ENCODE measurements at places on chromosomes 13 and 19.
A peak's percentile ranks its signal among the peaks of the same experiment; 100 is the strongest.

DNA sequence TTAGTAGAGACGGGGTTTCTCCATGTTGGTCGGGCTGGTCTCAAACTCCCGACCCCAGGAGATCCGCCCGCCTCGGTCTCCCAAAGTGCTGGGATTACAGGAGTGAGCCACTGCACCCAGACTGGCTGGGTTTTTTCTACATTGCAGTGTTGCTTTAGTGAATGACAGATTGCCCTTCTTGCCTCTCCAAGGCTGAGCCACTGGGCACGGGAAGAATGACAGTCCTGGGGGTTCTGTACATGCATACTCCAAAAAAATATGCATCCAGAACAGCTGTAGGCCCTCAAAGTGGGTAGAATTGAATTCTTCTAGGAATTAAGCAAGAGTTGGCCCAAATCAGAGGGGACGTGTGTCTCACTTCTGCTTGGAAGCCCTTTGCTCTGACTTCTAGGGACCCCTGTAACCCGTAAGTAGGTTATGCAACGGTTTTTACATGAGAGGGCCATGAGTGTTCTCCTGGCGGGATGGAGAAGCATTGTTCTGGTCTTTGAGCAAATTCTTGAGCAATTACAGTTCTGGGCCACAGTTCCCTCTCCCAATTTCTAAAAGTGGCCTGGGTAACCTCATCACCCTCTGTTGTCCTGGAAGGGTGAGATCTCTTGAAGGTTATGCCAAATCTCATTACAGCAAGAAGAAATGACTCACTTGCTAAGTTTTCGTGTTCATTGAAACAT, 3.6 kb downstream of the ACTN4 start:
- no peak for DNase-seq

DNA sequence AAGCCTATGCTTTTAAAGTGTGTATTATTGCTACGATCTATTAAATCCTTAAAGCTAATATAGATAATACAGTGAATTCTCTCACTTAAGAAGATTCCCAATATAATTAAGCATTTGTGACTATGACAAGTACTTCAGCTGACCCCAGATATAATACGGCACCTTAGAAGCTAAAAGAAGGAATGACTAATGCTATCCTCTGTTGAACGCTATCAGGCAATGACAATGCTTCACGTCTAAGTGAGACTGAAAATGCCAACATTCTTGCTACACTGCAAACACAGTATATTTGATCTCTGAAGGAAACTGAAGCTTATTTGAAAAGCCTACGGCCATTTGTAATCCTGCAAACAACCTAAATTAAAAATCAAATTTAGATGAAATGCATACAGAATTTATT, 19.7 kb downstream of the VWA8 start:
- DNase-seq: no peak

- peak; percentile 34 for DNase-seq
Measured at GRCh38 chr13:23411706-23412105, 21.8 kb downstream of the SACS start.

DNA sequence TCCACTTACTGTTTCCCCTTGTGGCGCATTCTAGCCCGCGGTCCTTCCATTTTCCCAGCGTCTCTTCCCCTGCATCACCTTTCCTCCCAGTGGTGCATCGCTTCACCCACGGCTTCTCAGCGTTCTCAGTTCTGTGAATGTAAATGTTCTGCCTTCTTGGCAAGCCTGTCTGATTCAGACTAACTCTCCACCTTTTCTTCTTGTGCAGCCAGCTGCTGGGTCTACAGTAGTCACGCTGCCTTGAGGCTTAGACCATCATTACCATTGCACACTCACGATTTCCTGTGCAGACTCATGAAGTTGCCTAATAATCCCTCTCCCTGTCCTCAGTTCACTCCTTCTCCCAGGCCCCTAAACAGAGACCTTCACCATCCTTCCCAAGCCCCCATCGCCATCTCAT, 75.0 kb downstream of the DHRS12 start:
- no peak for DNase-seq

DNA sequence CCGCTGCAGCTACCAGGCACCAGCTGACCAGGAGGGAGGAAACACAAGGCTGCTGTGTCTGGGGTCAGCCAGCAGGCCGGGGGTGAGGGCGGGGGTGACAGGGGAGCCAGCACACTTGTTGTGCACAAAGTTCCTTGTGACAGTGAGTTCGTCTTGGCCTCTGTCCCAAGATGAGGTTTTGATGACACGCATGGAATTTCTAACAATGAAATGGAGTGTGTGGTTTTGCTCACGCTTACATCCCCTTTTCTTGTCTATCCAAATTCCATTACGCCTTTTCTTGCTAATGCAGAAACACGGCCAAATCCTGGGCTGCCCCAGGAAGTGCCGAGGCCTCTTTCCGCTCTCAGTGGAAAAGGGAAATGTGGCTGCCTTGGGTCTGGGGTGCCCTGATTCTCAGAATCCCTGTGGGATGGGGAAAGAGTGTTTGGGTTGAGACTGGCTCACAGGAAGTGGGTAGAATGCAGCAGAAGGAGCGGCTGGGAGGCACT, 73.8 kb downstream of the GADD45B start:
- peak; percentile 73 for DNase-seq

- no peak for DNase-seq
Measured at GRCh38 chr13:24251525-24251924, 57.9 kb upstream of the C1QTNF9 start.

GRCh38 chr13:102275969-102276368, 125.9 kb downstream of the FGF14 start:
- no peak for DNase-seq

- no peak for DNase-seq
Measured at GRCh38 chr13:61391426-61391825, 24.2 kb downstream of the PCDH20 start.

GRCh38 chr19:29285187-29285687, 72.3 kb upstream of the UQCRFS1 start:
- DNase-seq: no peak
